Activated T-helper 1 cell treated with anti-CD3 and anti-CD28 coated beads, Interleukin-12 subunit alpha, Interleukin-12 subunit beta, Interleukin-2, Interleukin-4 antibody, amounts not matched to agents 30 ng/mL and 10 ng/mL and 1 ng/mL, durations not matched to agents 14 hours and 24 hours and 36 hours (primary cell): ENCODE measurements at places on chromosomes 7 and 10. TPM values are rescaled to one million over a fixed set of nuclear protein-coding genes. Genes with fewer than 3 reads are reported as not detected.

NPTX2 gene
- total RNA-seq, result 0.08 and 0.10 TPM in 2 replicates

ZNF680 gene
- 8.5 and 12.2 TPM in 2 replicates for total RNA-seq

TRIM74 gene
- total RNA-seq, result 0.44 and 0.57 TPM in 2 replicates

CAV1 gene
- total RNA-seq, result 0.76 and 1.8 TPM in 2 replicates

SRRM3 gene
- total RNA-seq, result not detected in 2 replicates

IRF5 gene
- total RNA-seq, result 19.8 and 21.2 TPM in 2 replicates

TNS3 gene
- total RNA-seq, result 4.1 and 5.8 TPM in 2 replicates

SPDYE11 gene
- total RNA-seq, result not detected in 2 replicates

ELMO1 gene
- 113 and 119 TPM in 2 replicates for total RNA-seq

CTAGE4 gene
- total RNA-seq, result 0.75 and 1.1 TPM in 2 replicates

SLK gene
- 25.0 and 27.1 TPM in 2 replicates for total RNA-seq

PKD2L1 gene
- not detected in 2 replicates for total RNA-seq

ADGRA1 gene
- not detected in 2 replicates for total RNA-seq

ASB10 gene
- not detected in 2 replicates for total RNA-seq

SLC18A2 gene
- not detected in 2 replicates for total RNA-seq

PODXL gene
- total RNA-seq, result 0.75 and 1.3 TPM in 2 replicates

PTF1A gene
- total RNA-seq, result not detected in 2 replicates

CPA2 gene
- not detected in 2 replicates for total RNA-seq

PNLIPRP1 gene
- total RNA-seq, result not detected in 2 replicates

CCL26 gene
- not detected in 2 replicates for total RNA-seq

SUN3 gene
- total RNA-seq, result not detected in 2 replicates

ZNF853 gene
- total RNA-seq, result 0.41 and 0.42 TPM in 2 replicates

NKX2-3 gene
- total RNA-seq, result not detected in 2 replicates

DGKI gene
- 27.3 and 30.2 TPM in 2 replicates for total RNA-seq

GSAP gene
- 1.3 and 1.6 TPM in 2 replicates for total RNA-seq
